ENCODE measurements at places on chromosomes 11 and 22. TPM values are rescaled to one million over a fixed set of nuclear protein-coding genes. Genes with fewer than 3 reads are reported as not detected.

GRCh38 chr11:72236083-72236697 is 7.8 kb downstream of the PHOX2A start:
- H3K4me1 ChIP-seq: peaks cover 25% of the 10 kb centered on the region
- H3K27ac ChIP-seq: 0 out of 2 replicates have a peak overlapping the region, but pooled peaks have one; percentile 13
- H3K27me3 ChIP-seq: peaks cover 21% of the 10 kb centered on the region
- no peak for DNase-seq
- peaks cover 28% of the 10 kb centered on the region for H3K36me3 ChIP-seq
- H3K4me3 ChIP-seq: no peak overlapping the region

Gene EHF
- total RNA-seq: not detected

DNA sequence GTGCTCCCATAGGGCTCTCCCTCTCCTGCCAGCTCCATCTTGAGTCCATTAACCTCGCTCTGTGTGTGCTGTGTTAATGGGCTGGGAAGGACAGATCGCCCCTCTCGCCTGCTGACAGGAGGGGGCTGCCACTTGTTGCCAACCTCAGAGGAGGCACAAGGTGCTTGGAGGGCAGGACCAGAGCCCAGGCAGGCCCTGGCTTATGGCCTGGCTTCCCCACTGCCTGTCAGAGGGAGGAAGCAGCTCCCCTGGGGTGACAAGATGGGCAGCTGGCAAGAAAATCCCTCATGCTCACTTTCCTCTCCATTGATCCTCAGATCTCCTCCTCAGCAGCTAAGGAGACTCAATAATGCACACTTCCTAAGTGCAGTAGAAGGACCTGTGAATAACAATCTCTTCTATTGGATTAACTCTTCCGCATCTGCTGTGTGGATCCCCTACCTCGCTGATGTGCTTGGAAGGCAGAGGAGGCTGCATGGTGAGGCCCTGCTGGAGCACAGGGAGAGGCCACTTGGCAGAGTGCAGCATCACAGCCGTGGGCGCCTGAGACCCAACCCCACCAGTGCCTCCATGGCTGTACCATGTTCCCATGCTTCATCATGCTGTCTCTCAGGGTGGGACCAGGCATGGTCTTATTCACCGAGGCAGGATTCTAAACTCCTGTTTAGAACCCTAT is 70.3 kb downstream of the TRIM29 start:
- H3K27ac ChIP-seq: no peak overlapping the region
- H3K27me3 ChIP-seq: peaks cover 41% of the 10 kb centered on the region
- H3K4me3 ChIP-seq: no peak overlapping the region
- no peaks in the 10 kb centered on the region for H3K36me3 ChIP-seq

Gene OR52J3
- not detected for total RNA-seq

DNA sequence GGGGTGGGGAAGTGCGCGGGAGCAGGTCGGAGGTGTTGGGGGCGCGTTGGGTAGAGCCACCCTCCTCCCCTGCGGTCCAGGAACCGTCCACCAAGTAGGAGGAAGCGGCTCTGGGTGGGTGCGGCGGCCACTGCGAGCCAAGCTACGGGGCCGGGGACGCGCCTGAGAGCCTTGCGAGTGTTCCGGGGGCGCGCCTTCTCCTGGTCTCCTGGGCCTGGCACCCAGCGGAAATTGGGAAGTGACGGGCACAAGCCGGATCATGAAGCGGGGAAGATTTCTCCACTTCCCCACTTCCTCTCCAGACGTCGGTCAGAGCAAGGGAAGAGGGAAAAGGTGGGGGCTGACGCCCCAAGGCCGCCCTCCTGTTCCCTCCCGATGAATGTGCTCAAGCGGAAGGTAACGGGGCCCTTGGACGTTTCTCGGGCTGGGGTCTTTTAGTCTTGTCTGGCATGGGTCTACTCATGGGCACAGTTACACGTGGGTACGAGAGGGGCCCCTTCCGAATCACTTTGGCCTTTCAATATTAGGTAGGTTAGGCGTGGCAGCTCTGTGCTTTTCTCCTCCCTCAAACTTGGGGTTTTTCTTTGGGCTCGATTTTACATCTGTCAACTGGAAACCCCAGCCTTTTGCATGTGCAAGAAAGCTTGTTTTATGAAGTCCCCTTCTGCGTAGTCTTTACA is 865 bp downstream of the RBM14 start:
- H3K27me3 ChIP-seq: peaks cover 10% of the 10 kb centered on the region
- peaks cover 27% of the 10 kb centered on the region for H3K36me3 ChIP-seq

Gene MOGAT2
- not detected for total RNA-seq

Gene OLFML1
- total RNA-seq: not detected

- peak overlapping the region; percentile 34 for H3K27ac ChIP-seq
- H3K4me1 ChIP-seq: peaks cover 18% of the 10 kb centered on the region
- peaks cover 41% of the 10 kb centered on the region for H3K36me3 ChIP-seq
Observed at GRCh38 chr11:108278546-108278945, 55.7 kb downstream of the ATM start.

- no peak overlapping the region for H3K27ac ChIP-seq
- H3K36me3 ChIP-seq: no peaks in the 10 kb centered on the region
- H3K4me3 ChIP-seq: no peak overlapping the region
- H3K4me1 ChIP-seq: peaks cover 6% of the 10 kb centered on the region
- peaks cover 43% of the 10 kb centered on the region for H3K27me3 ChIP-seq
- no peak for DNase-seq
Observed at GRCh38 chr22:44537467-44537866, 39.4 kb upstream of the RTL6 start.

GRCh38 chr11:111283945-111284481 is 14.3 kb upstream of the POU2AF3 start:
- peak; percentile 75 for DNase-seq
- H3K36me3 ChIP-seq: no peaks in the 10 kb centered on the region
- peaks cover 9% of the 10 kb centered on the region for H3K27me3 ChIP-seq
- H3K4me3 ChIP-seq: no peak overlapping the region

Data from HFFc6 (cell line).